Common myeloid progenitor, CD34-positive (primary cell): ENCODE measurements at places on chromosomes 16 and 17.

DNA sequence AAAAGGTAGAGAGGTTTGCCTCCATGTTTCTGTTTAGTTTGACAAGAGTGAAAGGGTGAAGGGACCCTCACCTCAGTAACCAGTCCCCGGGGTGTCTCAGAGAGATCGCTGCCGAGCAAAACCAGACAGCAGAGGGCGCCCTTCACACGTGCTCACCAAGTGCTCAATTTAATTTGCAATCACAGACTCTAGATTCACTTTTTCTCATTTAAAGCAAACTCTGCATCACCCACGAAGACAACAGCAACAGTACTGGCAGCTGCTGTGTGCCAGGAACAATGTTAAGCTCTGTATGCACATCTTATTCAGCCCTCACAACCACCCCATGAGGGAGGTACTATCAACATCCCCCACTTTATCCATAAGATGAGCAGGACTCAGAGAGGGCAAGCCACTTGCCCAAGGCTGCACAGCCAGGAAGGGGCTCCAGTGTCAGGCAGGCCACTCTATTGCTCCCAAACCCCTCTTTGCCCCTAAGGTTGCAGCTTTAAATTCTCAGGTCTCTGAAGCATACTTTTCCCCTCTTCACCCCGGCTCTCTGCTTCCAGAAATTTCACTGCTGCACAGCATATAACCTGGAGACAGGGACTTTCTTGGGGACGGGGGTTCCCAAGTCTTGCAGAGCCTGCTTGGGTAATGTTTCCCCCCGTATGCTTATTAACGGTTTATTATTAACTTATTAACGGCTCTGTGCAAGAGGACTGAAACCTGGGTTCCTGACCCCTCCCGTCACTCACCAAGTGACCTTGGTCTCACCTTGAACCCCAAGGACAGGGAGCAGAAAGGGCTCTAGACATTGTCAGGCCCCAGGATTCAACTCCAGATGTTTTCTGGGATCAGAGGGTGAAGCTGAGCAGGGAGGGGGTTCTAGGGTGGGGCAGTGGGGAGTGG lies 70.9 kb downstream of the CNGB1 start:
- H3K36me3 ChIP-seq: no peaks in the 10 kb centered on the region
- no peaks in the 10 kb centered on the region for H3K4me1 ChIP-seq
- DNase-seq: peak; percentile 81
- H3K27me3 ChIP-seq: no peaks in the 10 kb centered on the region

GRCh38 chr16:56985288-56985961 lies 3.9 kb upstream of the NLRC5 start:
- no peak overlapping the region for H3K27ac ChIP-seq
- H3K27me3 ChIP-seq: no peaks in the 10 kb centered on the region
- no peak for DNase-seq
- no peak overlapping the region for H3K4me3 ChIP-seq
- peaks cover 8% of the 10 kb centered on the region for H3K36me3 ChIP-seq
- peaks cover 21% of the 10 kb centered on the region for H3K4me1 ChIP-seq

DNA sequence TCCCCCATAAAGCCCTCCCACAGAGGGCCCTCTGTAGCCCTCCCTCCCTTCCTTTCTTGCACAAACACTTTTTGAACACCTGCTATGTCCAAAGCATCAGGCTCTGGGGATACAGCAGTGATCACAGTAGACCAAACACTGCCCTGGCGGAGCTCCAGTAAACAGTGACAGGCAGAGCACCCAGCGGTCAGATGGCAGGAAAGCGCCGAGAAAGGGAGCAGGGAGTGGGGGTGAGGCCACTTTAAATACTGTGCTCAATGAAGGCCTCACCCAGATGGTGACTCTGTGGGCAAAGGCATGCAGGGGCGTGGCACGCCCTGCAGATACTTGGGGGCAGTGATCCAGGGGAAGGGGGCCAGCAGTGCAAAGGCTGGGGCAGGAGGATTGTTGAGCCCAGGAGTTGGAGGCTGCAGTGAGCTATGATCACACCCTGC lies 7.6 kb downstream of the PRR29 start:
- peak overlapping the region; percentile 42 for H3K27ac ChIP-seq
- no peak for DNase-seq

GRCh38 chr16:1096169-1097082 lies at the start of gene C1QTNF8:
C1QTNF8 (minus strand) TSS chr16:1096244; CDS start chr16:1094922, 1,322 bp downstream.
- H3K4me1 ChIP-seq: no peaks in the 10 kb centered on the region
- no peak within 1 kb of the TSS for H3K4me3 ChIP-seq
- H3K36me3 ChIP-seq: no peaks in the 10 kb centered on the region
